HepG2 (cell line): ENCODE measurements at places on chromosomes 16 and 17. TPM values are rescaled to one million over a fixed set of nuclear protein-coding genes. Genes with fewer than 3 reads are reported as not detected.

- H3K27ac ChIP-seq, result no peak overlapping the region
- H3K4me1 ChIP-seq, result peaks cover 58% of the 10 kb centered on the region
- no peaks in the 10 kb centered on the region for H3K27me3 ChIP-seq
- no peak overlapping the region for H3K4me3 ChIP-seq
- H3K36me3 ChIP-seq, result no peaks in the 10 kb centered on the region
Observed at GRCh38 chr17:27498615-27499309, 42.5 kb downstream of the KSR1 start.

- H3K36me3 ChIP-seq, result peaks cover 4% of the 10 kb centered on the region; the same call in 1 of the 2 replicates
- H3K4me3 ChIP-seq, result no peak overlapping the region
- H3K4me1 ChIP-seq, result peaks cover 97% of the 10 kb centered on the region
- H3K27ac ChIP-seq, result peak overlapping the region; percentile 11
- DNase-seq, result no peak
Observed at GRCh38 chr17:31494259-31495021, 103.0 kb downstream of the RAB11FIP4 start.

GRCh38 chr16:53852678-53853077, 148.7 kb downstream of the FTO start:
- H3K27ac ChIP-seq, result no peak overlapping the region
- no peak overlapping the region for H3K4me3 ChIP-seq
- no peaks in the 10 kb centered on the region for H3K36me3 ChIP-seq
- no peak for DNase-seq

The CMTM1 gene
- total RNA-seq, result 1.7 and 1.9 TPM in 2 replicates

GRCh38 chr16:59878999-59879398, 1144.9 kb upstream of the GOT2 start:
- no peaks in the 10 kb centered on the region for H3K36me3 ChIP-seq
- H3K4me3 ChIP-seq, result no peak overlapping the region
- no peak overlapping the region for H3K27ac ChIP-seq
- no peaks in the 10 kb centered on the region for H3K4me1 ChIP-seq
- H3K27me3 ChIP-seq, result no peaks in the 10 kb centered on the region

GRCh38 chr16:80519189-80519588, 21.6 kb upstream of the DYNLRB2 start:
- no peak overlapping the region for H3K27ac ChIP-seq
- H3K4me3 ChIP-seq, result no peak overlapping the region
- no peaks in the 10 kb centered on the region for H3K36me3 ChIP-seq
- H3K4me1 ChIP-seq, result no peaks in the 10 kb centered on the region

DNA sequence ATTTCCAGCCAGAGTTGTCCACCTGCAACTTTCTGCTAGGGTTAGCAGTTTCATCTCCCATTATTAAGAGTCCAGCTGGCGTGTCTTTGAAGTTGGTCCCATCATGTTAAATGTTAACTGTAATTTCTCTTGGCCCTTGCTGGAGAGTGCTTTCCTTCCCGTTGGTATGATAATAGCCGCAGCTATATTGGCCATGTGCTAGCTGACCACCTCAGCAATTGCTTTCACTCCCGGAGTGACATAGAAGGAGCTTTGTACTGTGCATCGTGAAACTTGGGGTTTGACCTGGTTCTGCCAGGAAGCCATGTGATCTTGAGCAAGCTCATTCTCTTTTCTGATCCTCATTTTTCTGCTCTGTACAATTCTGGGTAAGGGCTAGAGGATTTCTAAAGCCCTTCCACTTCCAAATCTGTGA, 81.0 kb upstream of the TBX2 start:
- H3K36me3 ChIP-seq, result no peaks in the 10 kb centered on the region
- peaks cover 50% of the 10 kb centered on the region for H3K4me1 ChIP-seq
- no peak overlapping the region for H3K27ac ChIP-seq

DNA sequence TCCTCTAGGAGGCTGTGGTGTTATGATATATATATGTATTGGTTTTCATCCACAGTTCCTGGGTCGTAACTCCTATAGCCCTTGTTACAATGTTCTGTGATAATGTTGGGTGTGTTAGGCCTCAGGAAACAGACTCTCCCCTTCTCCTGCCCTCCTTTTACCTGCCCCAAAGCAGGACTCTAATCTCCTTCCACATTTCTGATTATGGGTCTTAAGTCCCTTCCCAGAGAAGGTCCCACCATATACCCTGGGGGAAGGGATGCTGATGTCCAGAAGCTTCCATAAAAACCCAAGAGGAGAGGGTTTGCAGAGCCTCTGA, 450 bp upstream of the C1QBP start:
- H3K36me3 ChIP-seq, result peaks cover 39% of the 10 kb centered on the region
- peak overlapping the region; percentile 34; the same call in 1 of the 2 replicates for H3K4me3 ChIP-seq

The EPOP gene
- 29.0 and 37.8 TPM in 2 replicates for total RNA-seq

GRCh38 chr17:67378454-67379250, 1.6 kb downstream of the PITPNC1 start:
- no peak overlapping the region for H3K27ac ChIP-seq
- H3K4me1 ChIP-seq, result peaks cover 42% of the 10 kb centered on the region
- DNase-seq, result peak; percentile 72
- H3K4me3 ChIP-seq, result peak overlapping the region; percentile 87
- H3K27me3 ChIP-seq, result 0 out of 3 replicates have a peak, but pooled peaks cover 6% of the 10 kb centered on the region

- peaks cover 51% of the 10 kb centered on the region for H3K4me1 ChIP-seq
- peak within 1 kb of the TSS; percentile 87 for H3K27ac ChIP-seq
- peaks cover 1% of the 10 kb centered on the region; the same call in 1 of the 2 replicates for H3K27me3 ChIP-seq
- peak; percentile 82 for DNase-seq
- H3K4me3 ChIP-seq, result peak within 1 kb of the TSS; percentile 95
Observed at GRCh38 chr17:17476865-17477467, at the start of gene MED9. MED9 (plus strand) TSS chr17:17477000; CDS start chr17:17477042, 42 bp downstream.

DNA sequence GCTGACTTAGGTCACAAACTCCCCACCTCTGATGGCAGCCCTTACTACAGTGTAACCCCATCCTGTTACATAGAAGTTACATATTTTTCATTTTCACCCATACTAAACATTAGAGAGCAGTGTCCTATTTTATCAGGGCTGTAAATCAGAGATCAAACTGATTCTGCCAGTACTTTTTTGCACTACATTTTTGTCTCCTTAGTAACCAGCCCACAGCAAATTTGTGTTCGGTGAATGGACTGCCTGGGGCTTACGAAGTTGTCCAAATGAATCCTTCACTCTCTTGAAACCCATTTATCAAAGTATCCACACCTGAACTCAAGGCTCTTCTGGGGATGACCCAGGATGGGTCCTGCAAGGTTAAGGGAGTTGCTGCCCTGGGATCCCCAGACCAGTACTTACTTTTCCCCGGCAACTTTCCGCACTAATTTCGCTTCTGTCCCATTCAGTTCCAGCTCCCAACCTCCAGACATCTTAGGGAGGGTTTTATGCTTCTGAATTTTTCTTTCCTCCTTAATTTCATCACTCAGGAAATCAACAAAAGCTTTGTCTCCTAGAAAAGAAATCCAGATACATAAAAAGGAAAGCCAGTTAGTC, 1.1 kb downstream of the C1QBP start:
- peaks cover 22% of the 10 kb centered on the region for H3K36me3 ChIP-seq
- H3K4me1 ChIP-seq, result peaks cover 29% of the 10 kb centered on the region
- peak overlapping the region; percentile 84 for H3K27ac ChIP-seq
- no peak for DNase-seq
- peak overlapping the region; percentile 74 for H3K4me3 ChIP-seq

The PLEKHG4 gene
- total RNA-seq, result 9.0 and 13.6 TPM in 2 replicates

DNA sequence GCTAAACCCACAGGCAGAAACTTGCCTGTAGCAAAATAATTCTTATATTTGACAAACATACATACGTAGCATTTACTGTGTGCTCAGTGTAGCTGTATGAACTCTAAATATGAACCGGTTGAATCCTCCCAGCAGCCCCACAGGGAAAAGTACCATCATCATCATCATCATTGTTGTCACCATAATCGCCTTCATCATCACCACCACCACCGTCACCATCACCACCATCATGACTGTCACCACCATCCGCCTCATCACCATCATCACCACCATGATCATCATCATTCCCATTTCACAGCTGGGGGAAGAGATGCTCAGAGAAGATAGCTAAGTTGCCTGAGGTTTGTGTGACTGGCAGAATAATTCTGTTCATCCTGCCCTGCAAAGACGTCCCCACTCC, 81.7 kb downstream of the IRF8 start:
- H3K27me3 ChIP-seq, result peaks cover 9% of the 10 kb centered on the region
- H3K4me3 ChIP-seq, result no peak overlapping the region
- H3K36me3 ChIP-seq, result no peaks in the 10 kb centered on the region
- no peak for DNase-seq
- peaks cover 6% of the 10 kb centered on the region for H3K4me1 ChIP-seq

The ARRB2 gene
- 15.5 and 21.5 TPM in 2 replicates for total RNA-seq

GRCh38 chr17:4407216-4407615, 26.5 kb upstream of the SPNS3 start:
- peaks cover 18% of the 10 kb centered on the region for H3K4me1 ChIP-seq
- no peak for DNase-seq
- H3K27me3 ChIP-seq, result no peaks in the 10 kb centered on the region

The MSLN gene
- total RNA-seq, result 0.72 and 2.0 TPM in 2 replicates

DNA sequence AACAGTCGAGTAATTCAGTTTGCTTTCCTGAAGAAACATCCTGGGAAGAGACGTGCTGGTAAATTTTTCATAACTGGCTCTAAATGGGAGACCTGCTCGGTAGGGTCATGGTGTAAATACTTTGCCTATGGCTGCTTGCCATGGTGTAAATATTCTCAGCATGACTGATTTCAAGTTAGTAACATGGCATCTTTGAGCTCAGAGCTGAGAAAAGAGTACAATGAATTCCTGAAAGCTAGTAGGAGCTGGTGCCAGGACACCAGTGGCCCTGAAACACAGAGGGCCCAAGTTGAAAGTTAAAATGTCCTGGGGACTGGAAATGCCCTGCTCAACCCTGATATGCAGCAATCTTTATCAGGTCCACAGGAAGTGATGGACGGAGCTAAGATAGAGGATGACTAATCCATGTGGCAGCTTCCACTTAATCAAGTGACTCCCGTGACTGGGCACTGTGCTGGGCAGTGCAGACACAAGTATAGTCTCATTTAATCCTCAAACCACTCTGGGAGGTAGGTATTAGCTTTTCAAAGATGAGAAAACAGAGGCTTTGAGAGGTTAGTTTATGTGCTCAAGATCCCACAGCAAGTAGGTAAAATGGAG, 130.1 kb upstream of the ADAMTS18 start:
- H3K27ac ChIP-seq, result no peak overlapping the region
- H3K4me1 ChIP-seq, result no peaks in the 10 kb centered on the region
- no peaks in the 10 kb centered on the region for H3K27me3 ChIP-seq
- no peaks in the 10 kb centered on the region for H3K36me3 ChIP-seq
- no peak overlapping the region for H3K4me3 ChIP-seq

DNA sequence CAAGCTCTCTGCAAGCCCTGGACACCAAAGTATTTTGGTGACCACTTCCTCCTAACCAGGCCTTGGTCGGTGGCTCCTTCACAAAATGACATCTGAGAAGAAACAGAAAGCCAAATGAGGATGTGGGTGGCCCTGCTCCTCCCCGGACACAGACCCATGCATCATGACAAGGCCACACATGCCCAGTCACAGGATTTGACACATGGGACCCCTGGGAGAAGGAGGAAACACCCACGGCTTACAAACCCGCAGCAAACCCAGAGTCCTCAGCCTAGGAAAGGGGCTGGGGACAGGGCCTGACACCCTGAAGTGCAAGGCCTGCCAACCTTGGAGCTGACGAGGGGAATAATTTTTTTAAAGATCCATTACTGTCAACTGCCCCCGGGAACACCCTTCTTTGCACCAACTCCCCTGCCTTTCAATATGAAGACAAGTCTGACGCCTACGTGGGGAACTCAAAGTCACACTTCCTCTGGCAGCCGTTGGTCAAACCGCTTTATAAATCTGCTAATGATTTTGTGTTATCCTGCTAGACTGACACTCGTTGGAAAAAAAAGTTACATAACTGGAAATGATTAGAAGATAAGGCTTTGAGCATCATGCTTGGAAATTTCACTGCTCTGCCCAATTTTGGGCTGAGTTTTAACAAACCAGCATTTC, 41.3 kb downstream of the GAS7 start:
- H3K27ac ChIP-seq, result no peak overlapping the region
- H3K4me1 ChIP-seq, result no peaks in the 10 kb centered on the region
- H3K36me3 ChIP-seq, result no peaks in the 10 kb centered on the region
- DNase-seq, result no peak
- no peaks in the 10 kb centered on the region for H3K27me3 ChIP-seq

DNA sequence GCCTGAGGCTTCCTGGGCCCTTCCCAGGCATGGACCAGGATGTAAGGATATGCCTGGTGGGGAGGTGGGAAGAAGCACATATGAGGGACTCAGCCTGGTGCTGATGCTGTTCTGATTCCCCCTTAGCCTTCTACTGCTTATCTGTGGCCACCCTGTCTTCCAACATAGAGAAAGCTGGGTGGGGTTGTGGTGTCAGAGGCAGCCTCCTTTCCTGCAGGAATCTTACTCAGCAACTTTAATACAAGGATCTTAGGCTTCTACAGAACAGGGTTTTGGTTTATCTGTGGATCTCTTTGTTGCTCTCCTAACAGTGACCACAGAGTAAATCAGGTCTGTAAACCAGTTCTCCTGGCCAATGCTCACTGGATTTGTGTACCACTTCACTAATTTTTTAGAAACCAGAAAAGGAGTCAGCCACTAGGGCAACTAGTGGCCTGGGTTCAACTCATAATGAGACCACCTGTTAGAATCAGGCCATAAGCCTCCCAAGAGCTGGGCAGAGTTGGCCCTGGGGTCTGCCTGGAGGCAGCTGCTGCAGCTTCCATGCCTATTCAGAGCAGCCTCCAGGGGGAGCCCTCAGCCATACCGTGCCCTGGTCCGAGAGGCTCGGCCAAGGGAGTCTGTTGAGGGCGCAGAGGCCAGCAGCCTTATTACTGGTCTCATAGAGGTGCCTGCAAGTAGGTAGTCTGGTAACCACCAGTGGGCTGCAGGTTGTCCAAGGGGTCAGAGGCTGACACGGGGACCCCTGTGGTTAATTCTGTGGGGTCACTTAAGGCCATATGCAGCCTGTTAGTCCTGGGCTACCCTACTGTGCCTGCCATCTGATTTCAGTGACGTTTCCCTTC, 7.1 kb downstream of the HAS3 start:
- H3K36me3 ChIP-seq, result no peaks in the 10 kb centered on the region; the same call in 1 of the 2 replicates
- H3K4me3 ChIP-seq, result no peak overlapping the region
- H3K4me1 ChIP-seq, result no peaks in the 10 kb centered on the region
- DNase-seq, result peak; percentile 62

DNA sequence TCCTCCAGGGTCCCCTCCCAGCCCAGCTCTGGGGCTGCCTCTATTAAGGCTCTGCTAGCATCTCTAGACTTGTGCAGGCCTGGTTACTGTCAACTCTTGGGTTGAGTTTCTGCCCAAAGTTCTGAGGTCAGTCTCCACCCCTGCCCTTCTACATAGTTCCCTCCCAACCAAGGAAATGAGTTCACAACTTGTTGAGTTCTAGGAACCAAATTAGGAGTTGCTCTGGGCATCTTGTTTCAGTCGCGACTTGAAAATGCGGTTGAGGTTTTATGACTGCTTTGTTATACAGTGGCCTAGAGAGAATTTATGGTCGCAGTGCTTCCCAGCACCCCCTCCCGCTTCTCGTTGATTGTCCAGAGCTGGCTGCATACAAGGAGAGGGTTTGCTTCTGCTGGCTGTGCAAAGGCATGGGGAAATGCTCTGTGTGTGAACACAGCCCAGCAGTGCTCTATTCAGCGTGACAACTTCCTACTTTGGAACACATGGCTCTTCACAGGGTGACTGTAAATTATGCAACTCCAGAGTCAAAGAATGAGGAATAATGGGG, 20.2 kb downstream of the GNAO1 start:
- peaks cover 15% of the 10 kb centered on the region; the same call in 1 of the 3 replicates for H3K27me3 ChIP-seq
- no peaks in the 10 kb centered on the region for H3K36me3 ChIP-seq
- H3K4me3 ChIP-seq, result no peak overlapping the region
- H3K27ac ChIP-seq, result no peak overlapping the region
- DNase-seq, result no peak
- no peaks in the 10 kb centered on the region for H3K4me1 ChIP-seq
